ENCODE measurements at places on chromosomes 11 and 22.

GRCh38 chr22:47160781-47161520 lies 398.5 kb downstream of the TBC1D22A start:
- DNase-seq = no peak

DNA sequence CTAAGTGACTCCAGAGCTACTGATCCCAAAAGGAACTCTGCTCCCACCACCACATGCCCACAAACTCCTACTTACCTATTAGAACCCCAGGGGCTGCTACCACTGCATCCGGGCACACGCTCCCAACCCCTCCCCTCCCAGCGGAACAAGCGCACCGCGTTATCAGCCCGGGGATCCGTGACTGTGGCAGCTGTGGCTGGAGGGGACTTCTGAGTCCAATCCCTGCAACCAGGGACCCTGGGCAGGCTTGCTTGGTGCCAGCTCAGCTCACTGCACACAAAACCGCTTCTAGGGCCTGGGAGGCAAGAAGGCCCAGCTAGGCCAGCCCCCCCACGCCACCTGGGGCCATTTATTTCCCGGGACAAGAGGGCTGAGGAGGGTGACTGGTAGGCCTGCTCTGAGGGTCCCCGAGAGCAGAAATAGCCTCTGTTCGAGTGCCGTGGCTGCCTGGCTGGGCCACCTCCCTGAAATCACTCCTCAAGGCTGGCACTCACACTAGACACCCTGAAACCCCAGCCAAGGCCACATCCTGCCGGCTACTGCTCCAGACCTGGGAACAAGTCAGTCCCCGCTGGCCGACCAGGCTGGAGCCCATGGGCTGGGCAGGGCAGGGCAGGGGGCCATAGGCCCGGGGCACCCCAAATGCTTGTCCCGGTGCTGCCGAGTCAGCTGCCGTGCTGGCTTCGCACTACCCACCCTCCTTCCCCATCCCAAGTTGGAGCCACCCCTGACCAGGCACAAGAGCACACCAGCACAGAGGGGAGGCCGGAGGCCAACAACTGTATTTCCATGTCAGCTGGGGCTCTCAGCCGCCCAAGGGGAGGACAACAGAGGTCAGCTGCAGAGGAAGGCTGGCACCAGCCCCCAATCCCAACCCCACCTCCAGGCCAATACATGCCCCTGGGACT lies 1.9 kb upstream of the IFITM10 start:
- no peak for DNase-seq

GRCh38 chr11:47950396-47950795 lies 30.0 kb upstream of the PTPRJ start:
- no peak for DNase-seq

GRCh38 chr22:32887324-32887980 lies 85.9 kb downstream of the TIMP3 start:
- no peak for DNase-seq

DNA sequence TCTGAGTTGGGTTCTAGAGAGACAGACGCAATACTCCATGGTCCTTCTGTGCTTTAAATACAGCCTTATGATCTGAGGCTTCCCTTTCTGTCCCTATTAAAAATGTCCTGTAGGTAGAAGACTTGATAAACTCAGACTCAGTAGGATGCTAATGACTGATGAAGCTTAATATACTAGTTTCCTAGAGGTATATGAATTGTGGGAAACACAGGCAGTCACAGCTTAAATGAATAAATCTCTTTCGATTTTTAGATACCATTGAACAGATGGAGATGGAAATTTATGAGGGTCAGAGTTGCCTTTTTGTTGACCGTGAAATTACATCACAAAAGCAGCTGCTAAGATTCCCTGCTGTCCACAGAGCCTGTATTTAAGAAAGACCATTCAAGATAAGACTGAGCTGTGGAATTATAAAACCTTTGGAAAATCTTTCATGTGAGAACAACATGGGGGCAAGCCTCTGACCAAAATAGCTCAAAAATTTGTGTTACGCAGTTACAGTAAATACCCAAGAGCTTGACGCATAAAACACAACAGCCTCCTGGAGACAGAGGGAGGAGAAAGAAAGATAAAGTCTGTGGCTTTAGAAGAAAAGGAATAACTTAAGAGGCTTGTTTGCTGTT lies 172.3 kb downstream of the AASDHPPT start:
- DNase-seq = no peak

DNA sequence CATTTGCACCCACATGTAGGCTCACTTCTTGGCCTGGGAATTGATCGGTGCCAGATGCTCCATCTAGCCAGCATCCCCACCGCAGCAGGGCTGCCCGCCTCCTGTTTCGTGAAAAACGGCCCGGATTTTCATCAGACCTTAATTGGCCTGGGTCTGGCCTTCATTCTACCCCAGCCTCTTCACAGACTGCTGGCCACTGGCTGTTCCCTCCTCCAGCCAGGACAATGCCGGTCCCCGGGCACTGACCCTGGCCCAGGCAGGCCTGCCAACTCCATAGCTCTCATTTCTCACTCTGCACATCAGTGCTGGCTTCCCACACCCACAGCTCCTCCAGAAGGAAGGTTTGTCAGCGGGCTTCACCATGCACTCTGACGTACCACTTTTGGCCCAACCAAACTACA lies 27.9 kb downstream of the TIMP3 start:
- DNase-seq = no peak

DNA sequence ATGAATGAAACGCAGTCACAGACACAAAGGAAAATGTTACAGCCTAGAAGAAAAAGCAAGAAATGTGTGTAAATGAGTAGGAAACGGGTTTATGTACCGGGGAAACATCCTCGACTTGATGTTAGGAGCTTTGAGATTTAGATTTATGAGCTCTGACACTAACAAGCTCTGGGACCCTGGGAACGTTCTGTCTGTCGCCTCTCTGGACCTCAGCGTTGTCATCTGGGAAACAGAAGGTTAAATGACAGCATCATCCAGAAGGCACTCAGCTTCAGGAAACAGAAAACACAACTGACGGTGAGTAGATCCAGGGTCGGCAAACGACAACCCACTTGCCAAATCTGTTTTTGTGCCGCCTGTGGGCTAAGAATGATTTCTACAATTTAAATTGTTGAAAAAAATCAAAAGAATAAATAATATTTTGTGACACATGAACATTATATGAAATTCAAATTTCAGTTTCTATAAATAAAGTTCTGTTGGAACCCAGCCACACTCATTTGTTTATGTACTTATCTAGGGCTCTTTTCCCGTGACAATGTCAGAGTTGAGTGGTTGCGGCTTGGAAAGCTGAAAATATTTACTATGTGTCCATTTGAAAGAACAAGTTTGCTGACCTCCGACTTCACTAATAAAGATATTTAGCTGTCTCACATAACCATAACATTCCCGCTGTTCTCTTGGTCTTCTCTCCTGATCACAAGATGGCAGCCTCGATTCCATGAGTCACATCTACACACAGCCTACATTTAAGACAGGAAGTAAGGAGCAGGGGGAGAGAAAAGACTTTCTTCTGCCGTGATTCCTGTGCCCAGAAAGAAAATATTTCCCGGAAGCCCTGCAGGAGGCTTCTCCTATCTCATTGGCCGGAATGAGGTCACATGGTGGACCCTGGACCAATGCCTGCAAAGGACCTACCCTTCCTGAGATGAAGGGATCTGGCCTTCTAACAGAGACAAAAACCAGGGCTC lies 47.1 kb upstream of the SYT13 start:
- DNase-seq = peak; percentile 47

- DNase-seq = peak; percentile 26
Measured at GRCh38 chr11:16935518-16936302, 78.5 kb downstream of the PLEKHA7 start.

DNA sequence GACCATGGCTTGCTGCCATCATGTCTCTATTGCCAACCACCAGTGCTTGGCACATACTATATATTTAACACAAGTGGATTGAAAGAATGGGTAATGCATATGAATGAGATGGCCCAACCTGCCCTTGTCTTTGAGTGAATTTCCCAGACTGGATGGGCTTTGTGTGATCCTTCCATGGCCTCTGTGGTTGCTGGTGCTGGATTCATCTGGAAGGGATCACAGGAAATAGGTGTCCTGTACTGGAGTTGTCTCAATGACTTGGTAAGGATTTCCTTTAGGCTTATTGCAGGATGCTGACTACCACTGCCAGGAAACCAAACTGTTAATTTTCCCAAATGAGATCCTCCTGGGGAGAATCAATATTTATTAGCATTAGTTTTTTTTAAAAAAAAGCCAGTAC lies 328.6 kb downstream of the TMEM135 start:
- DNase-seq = no peak

DNA sequence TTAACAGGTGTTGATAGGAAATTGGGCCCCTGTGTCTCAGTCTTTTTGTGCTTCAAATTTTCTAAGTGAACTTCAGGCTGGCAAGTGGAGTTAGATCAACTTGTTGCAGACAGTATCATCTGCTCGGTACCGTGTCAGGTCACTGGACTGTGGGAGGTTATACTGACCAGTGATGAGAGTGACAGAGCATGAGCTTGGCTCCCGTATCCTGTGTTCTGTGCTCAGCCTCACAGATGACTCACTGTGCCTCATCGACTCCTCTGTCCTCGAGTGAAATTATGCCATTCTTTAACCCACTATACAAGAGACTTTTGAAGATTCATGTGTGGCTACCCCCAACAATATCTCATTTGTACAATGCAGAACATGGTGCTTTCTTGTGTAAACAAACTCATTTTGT lies 7.9 kb downstream of the GRAP2 start:
- DNase-seq = no peak

DNA sequence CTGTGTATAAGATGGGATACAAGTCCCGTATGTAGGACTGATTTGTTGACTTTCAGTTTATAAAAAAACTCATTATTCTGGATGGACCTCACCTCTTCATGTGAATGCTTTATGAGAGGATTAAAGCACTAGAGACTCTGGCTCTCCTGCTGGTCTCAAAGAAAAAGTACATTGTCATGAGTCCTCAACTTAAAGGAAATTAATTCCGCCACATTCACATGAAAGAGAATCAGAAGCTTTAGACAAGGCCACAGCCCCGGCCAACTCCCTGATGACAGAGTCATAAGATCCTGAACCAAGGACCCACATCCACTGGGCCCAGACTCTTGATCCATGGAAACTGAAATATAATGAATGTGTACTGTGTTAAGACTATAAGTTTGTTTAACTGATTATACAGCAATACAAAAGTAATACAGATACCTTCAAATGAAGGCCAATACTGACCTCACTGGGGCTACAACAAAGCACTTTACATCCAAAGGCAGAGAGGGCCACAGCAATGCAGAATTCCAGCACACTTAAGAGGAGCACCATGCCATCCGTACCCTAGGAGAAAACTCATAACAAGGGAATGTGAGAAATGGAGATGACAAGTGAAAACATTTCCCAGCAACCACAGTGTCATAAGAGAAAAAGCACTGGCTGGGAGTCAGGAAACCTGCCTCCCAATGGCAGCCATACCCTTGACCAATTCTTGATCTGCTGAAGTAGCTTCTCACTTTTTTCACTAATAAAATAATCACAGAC lies 25.4 kb upstream of the MS4A6A start:
- DNase-seq = no peak

- DNase-seq = no peak
Measured at GRCh38 chr11:81596704-81597103, 1137.0 kb downstream of the FAM181B start.

DNA sequence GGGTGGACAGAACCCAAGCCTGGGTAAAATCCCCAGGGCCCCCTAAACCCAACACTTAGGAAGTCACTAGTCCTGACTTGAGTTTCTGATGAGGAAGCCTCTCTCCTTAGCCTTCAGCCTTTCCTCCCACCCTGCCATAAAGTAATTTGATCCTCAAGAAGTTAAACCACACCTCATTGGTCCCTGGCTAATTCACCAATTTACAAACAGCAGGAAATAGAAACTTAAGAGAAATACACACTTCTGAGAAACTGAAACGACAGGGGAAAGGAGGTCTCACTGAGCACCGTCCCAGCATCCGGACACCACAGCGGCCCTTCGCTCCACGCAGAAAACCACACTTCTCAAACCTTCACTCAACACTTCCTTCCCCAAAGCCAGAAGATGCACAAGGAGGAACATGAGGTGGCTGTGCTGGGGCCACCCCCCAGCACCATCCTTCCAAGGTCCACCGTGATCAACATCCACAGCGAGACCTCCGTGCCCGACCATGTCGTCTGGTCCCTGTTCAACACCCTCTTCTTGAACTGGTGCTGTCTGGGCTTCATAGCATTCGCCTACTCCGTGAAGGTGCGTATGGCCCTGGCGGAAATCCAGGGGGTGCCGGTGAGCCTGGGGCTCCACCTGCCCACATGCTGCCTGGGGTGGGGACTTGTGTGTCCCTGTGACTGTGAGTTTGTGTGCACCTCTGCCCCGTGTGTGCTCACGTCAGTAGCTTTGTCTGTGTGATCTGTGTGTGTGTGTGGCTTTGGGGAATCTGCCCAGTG lies at the start of gene IFITM1:
Gene IFITM1 (plus strand): TSS at position 254 of the 767 bp plus-strand sequence. CDS start 131 bp downstream, at position 385.
- no peak for DNase-seq

DNA sequence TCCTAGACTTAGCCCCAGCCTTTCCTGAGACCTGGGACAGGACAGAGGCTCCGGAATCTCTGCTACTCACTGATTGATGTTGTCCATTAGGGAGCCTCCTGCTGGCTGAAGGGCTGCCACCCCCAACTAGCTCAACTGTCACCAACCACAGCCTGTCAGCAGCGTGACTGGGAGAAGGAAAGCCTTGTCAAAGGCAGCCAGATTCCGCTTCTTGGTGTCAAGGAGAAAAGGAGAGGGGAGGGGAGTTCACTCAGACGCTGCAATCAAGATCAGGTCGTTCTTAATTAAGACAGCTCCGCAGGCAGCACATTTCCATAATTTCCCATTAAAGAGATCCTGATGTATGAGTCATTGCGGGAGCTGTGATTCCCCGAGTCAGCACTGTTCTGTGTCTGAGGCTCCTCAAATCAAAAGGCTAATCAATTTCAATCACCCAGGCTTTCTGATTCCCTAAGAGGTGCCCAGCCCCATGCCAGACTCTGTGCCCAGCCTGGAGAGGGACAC lies 152.8 kb upstream of the ZBED5 start:
- no peak for DNase-seq

DNA sequence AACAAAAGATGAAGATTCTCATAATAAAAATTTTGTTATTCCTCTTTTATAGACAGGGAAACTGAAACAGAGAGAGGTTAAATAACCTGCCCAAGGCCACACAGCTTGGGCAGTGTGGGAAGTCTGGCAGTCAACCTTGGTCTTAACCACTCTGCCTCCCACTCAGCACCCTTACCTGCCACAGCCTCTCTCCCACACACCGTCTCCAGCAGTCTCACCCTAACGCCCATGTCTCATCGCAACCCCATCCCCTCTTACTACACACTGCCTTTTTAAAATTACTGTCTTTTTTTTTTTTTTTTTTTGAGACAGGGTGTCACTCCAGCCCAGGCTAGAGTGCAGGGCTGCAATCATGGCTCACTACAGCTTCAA lies 25.0 kb downstream of the ARRB1 start:
- DNase-seq = no peak
